ENCODE measurements at places on chromosomes 6 and 20.

GRCh38 chr6:127570739-127571389 is 6.1 kb upstream of the C6orf58 start:
- DNase-seq, result no peak

- no peak for DNase-seq
These were observed 1.7 kb downstream of the ZUP1 start for GRCh38 chr6:116666869-116667268.

GRCh38 chr20:7703551-7703961 is 236.7 kb downstream of the HAO1 start:
- no peak for DNase-seq

GRCh38 chr6:73076211-73076954 is 148.9 kb downstream of the KHDC1L start:
- DNase-seq, result no peak

DNA sequence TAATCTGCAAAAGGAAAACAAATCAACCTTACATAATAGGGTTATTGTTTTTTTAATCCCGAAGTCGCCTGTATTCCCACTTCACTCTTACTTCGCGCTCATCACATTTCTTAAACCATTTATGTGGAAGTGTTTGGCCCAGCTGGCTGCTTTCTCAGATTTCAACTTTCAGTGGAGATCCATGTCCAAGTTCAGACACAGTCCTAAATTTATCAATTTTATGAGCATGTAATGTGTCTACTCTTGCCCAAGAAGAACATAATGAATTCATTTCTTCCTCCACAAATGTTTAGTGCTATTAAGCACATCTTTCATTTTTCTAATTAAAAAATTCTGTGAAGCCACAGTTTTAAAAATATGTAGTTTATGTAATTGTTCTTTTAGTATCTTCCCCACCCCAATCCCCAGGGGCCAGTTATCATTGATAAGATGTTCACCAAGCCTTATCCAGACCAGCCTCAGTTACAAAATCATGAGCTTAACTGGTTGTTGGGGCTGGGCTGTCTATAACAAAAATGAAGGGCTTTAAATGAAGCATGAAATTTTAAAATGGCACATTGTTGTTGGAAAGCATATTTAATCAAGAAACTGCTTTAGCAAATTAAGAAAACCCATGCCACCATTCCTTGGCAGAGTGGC is 151.7 kb downstream of the UST start:
- no peak for DNase-seq

GRCh38 chr20:57249073-57249472 is 17.4 kb downstream of the BMP7 start:
- DNase-seq, result no peak

GRCh38 chr6:157741948-157742556 is 81.0 kb upstream of the SNX9 start:
- no peak for DNase-seq

DNA sequence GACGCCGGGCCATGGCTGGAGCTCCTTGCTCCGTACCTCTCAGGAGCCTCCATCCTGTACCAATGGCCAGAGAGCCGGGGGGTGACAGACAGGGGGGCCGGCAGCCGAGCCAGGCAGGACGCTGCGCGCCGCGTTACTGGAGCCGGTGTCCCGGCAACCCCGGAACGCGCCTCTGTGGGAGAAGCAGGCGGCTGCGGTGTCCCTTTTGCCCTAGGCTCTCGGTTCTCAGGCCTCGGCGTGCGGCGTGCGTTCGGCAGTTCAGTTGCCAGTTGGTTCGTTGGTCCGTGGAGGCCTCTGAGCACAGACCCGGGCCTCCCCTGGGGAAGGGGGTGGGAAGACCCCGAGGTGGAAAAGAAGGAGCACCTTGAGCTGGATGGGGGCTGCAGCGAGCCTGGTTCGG is at the start of gene SPATS1:
Gene SPATS1, plus strand, starts transcription at position 162 of the 400 bp plus-strand sequence. CDS start 446 bp downstream, outside the sequence.
- no peak for DNase-seq

GRCh38 chr6:149035766-149036165 is 281.7 kb upstream of the TAB2 start:
- no peak for DNase-seq

DNA sequence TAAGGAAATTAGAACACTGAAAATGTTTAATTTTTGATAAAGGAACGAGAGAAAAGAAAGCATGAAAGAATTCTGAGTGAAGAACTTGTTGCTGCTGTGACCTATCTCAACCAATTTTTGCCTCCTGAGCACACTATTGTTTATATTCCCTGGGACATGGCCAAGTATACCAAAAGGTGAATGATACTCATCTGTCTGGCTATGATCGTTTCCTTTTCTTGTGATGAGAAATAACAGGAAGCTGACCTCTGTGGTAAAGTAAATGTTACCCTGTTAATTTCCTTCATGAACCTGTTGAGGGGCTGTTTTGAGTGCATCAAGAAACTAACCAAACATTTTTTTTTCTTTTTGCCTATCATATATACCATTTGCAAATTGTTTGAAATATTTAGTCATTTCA is 69.1 kb downstream of the FIG4 start:
- DNase-seq, result no peak

GRCh38 chr6:158628542-158628941 is 16.0 kb downstream of the DYNLT1 start:
- no peak for DNase-seq

- no peak for DNase-seq
These were observed 117.0 kb upstream of the KCNG1 start for GRCh38 chr20:51139891-51140290.

- no peak for DNase-seq
These were observed 10.6 kb downstream of the PCIF1 start for GRCh38 chr20:45944965-45945677.

- no peak for DNase-seq
These were observed 20.4 kb downstream of the TAF11 start for GRCh38 chr6:34867484-34867883.

DNA sequence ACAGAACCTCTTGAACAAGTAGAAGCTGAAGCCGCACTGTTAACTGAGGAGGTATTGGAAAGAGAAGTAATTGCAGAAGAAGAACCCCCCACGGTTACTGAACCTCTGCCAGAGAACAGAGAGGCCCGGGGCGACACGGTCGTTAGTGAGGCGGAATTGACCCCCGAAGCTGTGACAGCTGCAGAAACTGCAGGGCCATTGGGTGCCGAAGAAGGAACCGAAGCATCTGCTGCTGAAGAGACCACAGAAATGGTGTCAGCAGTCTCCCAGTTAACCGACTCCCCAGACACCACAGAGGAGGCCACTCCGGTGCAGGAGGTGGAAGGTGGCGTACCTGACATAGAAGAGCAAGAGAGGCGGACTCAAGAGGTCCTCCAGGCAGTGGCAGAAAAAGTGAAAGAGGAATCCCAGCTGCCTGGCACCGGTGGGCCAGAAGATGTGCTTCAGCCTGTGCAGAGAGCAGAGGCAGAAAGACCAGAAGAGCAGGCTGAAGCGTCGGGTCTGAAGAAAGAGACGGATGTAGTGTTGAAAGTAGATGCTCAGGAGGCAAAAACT is 40.1 kb downstream of the ZBTB2 start:
- no peak for DNase-seq

- no peak for DNase-seq
These were observed 84.9 kb downstream of the MMS22L start for GRCh38 chr6:97198046-97198565.

All from stimulated activated CD4-positive, alpha-beta T cell treated with anti-CD3 and anti-CD28 coated beads, Interleukin-1b, Interleukin-23, amount 100 ng/mL, for 1 hour (primary cell).